RPMI7951 (cell line): ENCODE measurements at places on chromosomes 4 and X. TPM values are rescaled to one million over a fixed set of nuclear protein-coding genes. Genes with fewer than 3 reads are reported as not detected.

GRCh38 chrX:70509078-70509477, 64.4 kb downstream of the DLG3 start:
- no peak for DNase-seq

GRCh38 chrX:143632625-143633410, 3.1 kb downstream of the SLITRK4 start:
- no peak for DNase-seq

- no peak for DNase-seq
Measured at GRCh38 chr4:113292371-113293042, 243.1 kb downstream of the ANK2 start.

- peak; percentile 53 for DNase-seq
Measured at GRCh38 chr4:73653695-73654106, 33.5 kb upstream of the RASSF6 start.

- DNase-seq = peak; percentile 58
Measured at GRCh38 chr4:80036949-80037685, 35.9 kb downstream of the ANTXR2 start.

- no peak for DNase-seq
Measured at GRCh38 chrX:46670316-46670715, 88.6 kb downstream of the SLC9A7 start.

DNA sequence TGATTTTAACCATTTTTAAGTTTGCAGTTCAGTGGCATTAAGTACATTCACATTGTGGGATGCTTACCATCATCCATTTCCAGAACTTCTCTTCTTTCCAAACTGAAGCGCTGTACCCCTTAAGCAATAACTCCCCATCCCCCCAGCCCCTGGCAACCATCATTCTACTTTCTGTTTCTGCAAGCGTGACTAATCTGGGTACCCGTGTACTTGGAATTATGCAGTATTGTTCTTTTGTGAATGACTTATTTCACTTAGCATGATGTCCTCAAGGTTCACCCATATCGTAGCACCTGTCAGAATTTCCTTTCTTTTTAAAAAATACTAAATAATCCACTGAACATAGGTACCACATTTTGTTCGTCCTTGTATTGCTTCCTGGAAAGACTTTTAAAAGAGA, 32.9 kb downstream of the USP9X start:
- no peak for DNase-seq

GRCh38 chr4:8301851-8302730, 32.5 kb downstream of the HTRA3 start:
- no peak for DNase-seq

- DNase-seq = no peak
Measured at GRCh38 chr4:135732448-135732847, 1530.9 kb upstream of the PABPC4L start.

DNA sequence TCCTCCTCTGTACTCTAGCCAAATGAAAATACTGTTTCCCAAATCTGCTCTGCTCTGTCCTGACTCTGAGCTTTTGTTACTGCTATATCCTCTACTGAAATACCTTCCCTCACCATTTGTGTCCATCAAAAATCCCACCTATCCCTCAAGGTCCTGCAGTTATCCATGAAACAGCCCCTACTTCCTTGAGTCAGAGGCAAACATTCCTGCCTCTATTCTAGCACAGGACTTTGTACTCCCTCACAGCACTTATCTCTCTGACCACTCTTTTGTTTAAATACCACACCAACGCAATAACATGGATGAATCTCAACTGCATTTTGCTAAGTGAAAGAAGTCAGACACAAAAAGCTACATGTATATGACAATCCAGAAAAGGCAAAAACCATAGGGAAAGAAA, 10.5 kb upstream of the RNF128 start:
- DNase-seq = no peak

DNA sequence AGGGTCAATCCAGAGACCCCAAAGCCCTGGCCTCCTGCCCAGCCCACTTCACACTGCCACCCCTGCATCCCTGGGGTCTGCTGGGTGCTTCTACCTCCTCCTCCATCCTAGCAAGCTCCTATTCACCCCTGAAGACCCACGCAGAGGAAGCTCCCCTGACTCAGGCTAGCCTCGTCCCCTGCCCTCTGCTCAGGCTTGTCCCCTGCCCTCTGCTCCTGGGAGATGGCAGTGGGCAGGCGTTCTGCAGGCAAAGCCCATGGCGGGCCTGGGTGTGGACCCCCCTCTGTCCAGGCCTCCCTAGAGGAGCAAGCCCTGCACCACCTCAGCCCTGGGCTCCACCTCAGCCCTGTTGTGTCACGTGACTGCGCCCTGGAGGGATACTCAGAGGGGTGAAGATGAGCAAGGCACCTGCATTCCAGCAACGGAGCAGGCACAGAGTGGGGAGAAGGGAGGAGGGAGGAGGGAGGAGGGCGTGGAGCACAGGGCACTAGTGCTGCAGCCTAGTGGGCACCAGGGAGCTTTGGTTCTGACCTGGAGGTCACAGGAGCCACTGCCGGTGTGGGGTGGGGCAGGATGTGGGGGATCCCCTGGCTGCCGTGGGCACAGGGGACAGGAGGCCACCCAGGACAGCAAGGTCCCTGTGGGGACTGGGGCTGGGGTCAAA, 27.6 kb upstream of the FGFR3 start:
- no peak for DNase-seq

DNA sequence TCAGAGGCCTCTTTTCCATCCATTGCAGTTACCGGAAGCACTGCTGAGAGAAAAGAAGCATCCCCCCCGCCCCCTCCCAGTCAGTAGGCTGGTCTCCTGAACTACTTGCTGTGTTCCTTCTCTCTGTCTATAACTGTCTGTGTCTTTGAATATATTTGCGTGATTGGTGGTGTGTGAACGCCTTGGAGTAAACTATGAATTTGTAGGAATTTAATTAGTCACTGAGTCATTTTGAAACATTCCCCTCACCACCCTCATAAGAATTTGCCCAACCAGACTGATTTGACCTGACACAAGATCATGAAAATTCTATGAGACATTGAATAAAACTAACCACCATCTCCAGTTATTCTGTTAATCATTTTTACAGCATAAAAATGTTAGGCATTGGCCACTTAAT, 6.7 kb upstream of the NXF3 start:
- no peak for DNase-seq

DNA sequence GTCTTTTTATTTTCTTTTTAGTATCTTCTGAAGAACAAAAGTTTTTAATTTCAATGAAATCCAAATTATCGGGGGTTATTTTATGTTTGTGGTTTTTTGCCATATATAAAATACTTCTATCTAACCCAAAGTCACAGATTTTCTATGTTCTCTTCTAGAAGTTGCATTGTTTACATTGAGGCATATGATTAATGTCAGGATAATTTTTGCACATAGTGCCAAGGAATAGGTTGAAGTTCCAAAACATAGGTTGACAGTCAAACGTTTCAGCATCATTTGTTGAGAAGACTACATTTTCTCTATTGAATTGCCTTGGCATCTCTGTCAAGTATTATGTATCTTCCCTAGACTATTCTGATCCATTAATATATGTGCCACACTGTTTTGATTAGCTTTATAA, 64.5 kb downstream of the ANKRD17 start:
- no peak for DNase-seq

- peak; percentile 28 for DNase-seq
Measured at GRCh38 chr4:124946696-124947095, 234.2 kb upstream of the ANKRD50 start.

DNA sequence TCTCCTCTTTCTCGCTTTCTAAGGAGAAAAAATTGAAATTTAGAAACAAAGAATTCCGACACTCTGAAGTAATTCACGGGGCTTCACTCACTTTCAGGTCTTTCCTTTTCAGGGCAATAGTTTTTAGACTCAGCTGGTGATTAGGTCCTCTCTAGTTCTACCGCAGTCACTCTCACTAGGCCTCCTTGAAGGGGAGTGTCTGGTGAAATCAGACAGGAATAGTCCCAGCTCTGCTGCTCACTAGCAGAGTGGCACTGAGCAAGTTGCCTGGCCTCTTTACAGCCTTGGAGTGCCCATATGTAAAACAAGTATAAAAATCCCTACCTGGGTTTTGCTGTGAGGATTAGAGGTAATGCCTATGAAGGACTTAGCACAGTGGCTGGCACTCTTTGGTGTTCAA, 64.1 kb downstream of the NEUROG2 start:
- no peak for DNase-seq

The BEX2 gene
- total RNA-seq = 0.20 TPM in 1 of 2 replicates, not detected in the other

The SPANXN2 gene
- not detected in 2 replicates for total RNA-seq
